Natural killer cell (primary cell): ENCODE measurements at places on chromosomes 5 and 9. TPM values are rescaled to one million over a fixed set of nuclear protein-coding genes. Genes with fewer than 3 reads are reported as not detected.

DNA sequence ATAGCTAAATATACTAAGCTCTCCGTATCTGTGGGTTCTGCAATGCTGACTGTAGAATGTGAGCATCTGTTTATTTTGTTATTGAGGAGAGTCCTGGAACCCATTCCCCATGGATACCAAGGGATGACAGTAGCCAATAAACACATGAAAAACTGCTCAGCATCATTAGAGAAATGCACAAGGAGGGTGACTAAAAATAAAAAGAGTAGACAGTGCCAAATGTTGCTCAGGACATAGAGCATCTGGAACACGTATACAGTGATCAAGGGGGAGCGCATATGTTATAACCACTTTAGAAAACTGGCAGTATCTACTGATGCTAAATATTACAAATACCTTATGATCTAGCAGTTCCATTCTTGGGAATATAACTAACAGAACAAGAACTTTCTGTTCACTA is 31.0 kb downstream of the MARCHF6 start:
- H3K36me3 ChIP-seq = peaks cover 49% of the 10 kb centered on the region
- no peaks in the 10 kb centered on the region for H3K4me1 ChIP-seq
- no peaks in the 10 kb centered on the region for H3K27me3 ChIP-seq

DNA sequence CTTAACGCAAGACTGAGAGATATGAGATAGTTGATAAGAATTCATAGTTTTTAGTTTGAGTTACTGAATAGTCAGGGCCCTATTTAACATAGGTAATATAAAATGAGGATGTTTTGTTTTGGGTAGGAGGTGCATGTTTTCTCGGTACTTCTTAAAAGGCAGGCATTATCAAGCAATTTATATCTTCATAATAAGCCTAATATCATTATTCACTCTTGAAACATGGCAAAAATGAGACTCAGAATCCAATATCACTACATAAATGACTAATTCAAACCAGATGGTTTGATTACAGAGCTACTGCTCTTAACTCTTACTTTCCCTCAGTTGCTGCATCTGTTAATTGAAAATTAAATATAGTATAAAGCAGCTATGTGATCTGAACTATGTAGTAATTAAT is 2038.7 kb downstream of the EFNA5 start:
- H3K4me3 ChIP-seq = no peak overlapping the region
- H3K27ac ChIP-seq = no peak overlapping the region
- H3K4me1 ChIP-seq = no peaks in the 10 kb centered on the region
- H3K27me3 ChIP-seq = no peaks in the 10 kb centered on the region
- no peaks in the 10 kb centered on the region for H3K36me3 ChIP-seq

- no peak overlapping the region for H3K27ac ChIP-seq
- no peaks in the 10 kb centered on the region for H3K4me1 ChIP-seq
- DNase-seq = no peak
- H3K36me3 ChIP-seq = no peaks in the 10 kb centered on the region
- no peaks in the 10 kb centered on the region for H3K27me3 ChIP-seq
- no peak overlapping the region for H3K4me3 ChIP-seq
These were observed 212.4 kb downstream of the TLE1 start for GRCh38 chr9:81476813-81477490.

GRCh38 chr5:2194236-2194555 is 311.5 kb upstream of the IRX4 start:
- no peak overlapping the region for H3K4me3 ChIP-seq
- DNase-seq = no peak
- H3K36me3 ChIP-seq = no peaks in the 10 kb centered on the region
- H3K4me1 ChIP-seq = no peaks in the 10 kb centered on the region

Gene MPDZ
- total RNA-seq = not detected

Gene CLINT1
- total RNA-seq = 156 TPM

Gene ITGA2
- 0.20 TPM for total RNA-seq

Gene DAP
- 44.9 TPM for total RNA-seq

Gene PCDHA10
- not detected for total RNA-seq
